Urinary bladder (tissue), 4 donors: ENCODE measurements at places on chromosomes 6 and 20.

GRCh38 chr6:134372603-134373281, 54.8 kb upstream of the SGK1 start:
- no peak for DNase-seq

- DNase-seq, result no peak
These were observed 52.9 kb upstream of the CTNNBL1 start for GRCh38 chr20:37640600-37641561.

GRCh38 chr6:162684961-162685360, 42.6 kb downstream of the PRKN start:
- no peak for DNase-seq

DNA sequence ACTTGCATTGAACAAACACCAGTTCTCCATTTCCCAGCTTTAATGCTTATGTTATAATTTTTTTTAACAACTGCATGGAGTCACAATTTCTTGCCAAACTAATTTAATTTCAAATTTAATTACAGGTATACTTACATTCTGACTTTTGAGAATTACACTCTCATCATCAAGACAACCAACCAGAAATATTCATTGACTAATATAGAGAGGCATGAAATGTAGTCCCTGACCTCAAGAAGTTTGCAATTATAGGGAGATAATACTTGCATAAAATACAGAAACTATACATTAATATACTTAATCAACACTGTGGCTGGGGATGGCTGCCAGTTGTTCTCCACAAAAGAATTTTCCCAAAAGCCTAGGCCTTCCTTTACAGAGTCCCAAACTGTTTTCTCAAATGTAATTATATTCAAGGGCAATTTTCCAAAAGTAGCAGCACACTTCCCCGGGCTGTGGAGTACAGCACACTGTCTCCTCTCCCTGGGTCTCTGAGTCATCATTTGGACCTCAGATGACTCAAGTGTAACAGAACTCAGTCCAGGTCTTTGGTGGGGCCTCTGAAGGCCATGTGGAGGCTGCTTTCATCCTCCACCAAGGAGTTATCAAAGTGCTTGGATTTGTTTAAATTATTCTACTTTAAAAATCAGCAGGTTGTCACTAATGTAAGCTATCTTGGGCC, 114.1 kb downstream of the KIF16B start:
- no peak for DNase-seq

GRCh38 chr6:108134213-108134970, 31.4 kb upstream of the NR2E1 start:
- DNase-seq, result no peak

GRCh38 chr6:46787871-46788540, 5.2 kb upstream of the MEP1A start:
- no peak for DNase-seq

DNA sequence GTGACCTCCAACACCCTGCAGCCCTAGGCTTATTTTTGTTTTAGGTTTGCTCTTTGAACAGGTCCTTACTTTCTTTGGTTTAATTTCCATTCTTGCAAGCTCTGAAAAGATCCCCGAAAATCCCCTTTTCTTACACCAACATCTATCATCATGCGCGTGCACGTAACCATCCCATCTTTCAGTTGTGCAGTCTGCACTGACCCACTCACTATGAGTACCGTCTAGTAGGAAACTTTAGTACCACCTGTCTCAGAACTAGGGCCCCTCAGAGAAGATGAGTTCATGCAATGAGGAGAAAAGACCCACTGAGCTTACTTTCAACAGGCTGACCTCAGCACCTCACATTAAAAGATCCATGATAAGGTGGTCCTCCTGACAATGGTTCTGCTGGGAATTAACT, 120.6 kb upstream of the AGPAT4 start:
- no peak for DNase-seq

DNA sequence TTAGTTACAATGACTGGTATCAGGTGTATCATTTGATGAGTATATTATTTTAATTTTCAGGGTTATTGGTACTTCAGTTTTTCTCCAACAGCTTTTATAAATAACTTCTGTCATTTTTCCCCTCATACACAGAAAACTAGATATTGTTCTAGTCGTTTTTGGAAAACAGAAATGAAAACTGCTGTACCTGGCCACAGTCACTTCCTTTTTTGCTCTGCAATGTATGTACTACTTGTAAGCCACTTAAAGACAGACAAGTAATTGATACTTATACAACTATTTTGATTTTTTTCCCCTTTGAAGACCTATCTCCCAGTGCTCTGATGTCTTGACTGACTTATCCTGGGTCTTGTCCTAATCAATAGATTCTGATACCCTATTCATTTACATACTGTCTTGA, 218.6 kb upstream of the RUNX2 start:
- DNase-seq, result no peak

- no peak for DNase-seq
These were observed 102.6 kb upstream of the DUSP22 start for GRCh38 chr6:189676-190075.

DNA sequence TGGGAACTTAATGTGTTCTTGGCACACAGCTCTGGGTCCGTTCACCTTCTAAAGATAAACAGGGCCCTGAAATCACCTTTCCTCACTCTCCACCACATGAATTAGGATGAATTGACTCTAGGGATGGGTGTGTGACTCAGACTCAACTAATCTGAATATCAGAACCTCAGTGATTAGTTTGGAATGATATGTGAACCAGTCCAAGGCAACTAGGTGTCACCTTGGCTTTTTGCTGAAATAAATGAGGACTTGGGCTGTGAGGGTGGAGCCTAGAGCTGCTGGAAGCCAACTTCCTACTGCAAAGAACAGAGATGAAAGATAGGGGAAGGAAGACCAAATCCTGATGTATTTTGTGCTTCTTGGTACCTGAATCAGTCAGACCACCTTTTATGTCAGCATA, 132.0 kb upstream of the RNF24 start:
- DNase-seq, result no peak

DNA sequence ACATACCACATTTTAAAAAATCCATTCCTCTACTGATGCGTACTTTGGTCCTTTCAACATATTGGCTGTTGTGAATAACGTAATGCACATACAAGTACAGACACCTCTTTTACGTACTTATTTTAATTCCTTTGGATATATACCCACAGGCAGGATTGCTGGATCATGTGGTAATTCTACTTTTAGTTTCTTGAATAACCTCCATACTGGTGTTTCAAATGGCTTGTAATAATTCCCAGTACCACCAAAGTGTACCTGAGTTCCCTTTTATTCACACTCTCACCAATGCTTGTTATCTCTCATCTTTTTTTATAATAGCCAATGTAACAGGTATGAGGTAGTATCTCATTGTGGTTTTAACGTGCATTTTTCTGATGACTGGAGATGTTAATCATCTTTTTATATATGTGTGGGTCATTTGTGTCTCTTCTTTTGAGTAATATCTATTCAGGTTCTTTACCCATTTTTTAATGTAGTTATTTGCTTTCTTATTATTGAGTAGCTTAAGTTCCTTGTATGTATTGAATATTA, 191.9 kb downstream of the ADGB start:
- no peak for DNase-seq

DNA sequence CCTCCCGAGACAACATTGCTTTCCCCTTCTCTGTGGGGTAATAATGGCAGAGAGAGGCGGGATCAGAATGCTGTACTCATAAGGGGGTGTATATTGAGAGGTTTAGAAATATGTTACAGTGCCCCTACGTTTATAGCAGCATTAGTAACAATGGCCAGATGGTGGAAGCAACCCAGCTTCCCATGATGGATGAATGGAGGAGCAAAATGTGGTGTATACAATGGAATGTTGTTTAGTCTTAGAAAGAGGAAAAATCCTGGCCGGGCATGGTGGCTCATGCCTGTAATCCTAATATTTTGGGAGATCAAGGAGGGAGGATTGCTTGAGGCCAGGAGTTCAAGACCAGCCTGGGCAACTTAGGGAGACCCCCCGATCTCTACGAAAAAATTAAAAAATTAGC, 12.9 kb downstream of the BANF2 start:
- DNase-seq, result no peak

GRCh38 chr6:151029970-151030369, 164.5 kb downstream of the MTHFD1L start:
- no peak for DNase-seq

GRCh38 chr20:31806564-31807355, 12.4 kb upstream of the MYLK2 start:
- DNase-seq, result no peak

DNA sequence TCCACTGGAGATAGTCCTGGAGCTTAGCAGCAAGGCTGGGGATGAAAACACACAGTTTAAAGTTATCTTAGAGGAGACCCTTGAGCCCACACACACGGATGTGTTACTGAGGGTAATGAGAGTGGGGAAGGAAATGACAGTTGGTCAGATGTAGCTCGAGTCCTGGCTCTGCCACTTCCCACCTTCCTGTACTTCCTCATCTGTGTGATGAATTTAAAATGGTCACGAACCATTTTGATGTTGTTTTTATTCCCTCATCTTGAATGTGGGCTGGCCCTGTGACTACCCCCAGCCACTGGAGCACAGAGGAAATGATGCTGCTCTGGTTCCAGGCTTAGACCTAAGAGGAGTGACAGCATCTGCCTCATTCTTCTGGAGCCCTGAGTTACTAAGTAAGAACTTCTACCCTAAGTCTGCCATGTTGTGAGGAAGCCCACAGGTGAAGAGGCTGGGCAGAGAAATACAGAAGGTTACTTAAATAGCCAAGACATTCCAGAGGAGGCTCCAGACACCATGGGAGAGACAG, 141.2 kb downstream of the NRN1 start:
- DNase-seq, result no peak

- no peak for DNase-seq
These were observed 209.2 kb downstream of the ZNF217 start for GRCh38 chr20:53384392-53384791.

DNA sequence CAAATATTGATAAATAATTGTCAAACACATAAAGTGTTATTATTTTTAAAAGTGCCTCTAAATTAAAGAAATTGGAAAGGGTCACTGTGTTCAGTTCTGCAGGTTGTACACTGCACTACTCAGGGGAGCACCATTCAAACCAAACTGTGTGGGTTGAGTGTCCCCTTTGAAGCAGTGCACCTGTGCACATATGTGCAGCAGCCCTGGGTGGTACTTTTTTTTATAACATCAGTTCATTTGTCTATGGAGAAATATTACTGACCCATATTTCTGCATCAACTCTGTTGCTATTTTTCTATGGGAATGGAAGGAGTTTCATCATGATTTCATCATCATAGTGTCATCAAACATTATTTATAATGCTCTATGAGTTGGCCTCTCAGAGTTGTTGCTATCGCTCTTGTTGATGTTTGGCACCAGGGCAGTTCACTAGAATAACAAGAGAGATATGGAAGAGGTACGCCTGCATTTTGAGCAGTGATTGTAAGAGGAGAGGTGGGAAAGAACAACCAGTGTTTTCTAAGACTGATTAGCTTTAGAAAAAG, 457.6 kb downstream of the TFAP2A start:
- no peak for DNase-seq

GRCh38 chr6:108361312-108361932, 66.6 kb downstream of the AFG1L start:
- DNase-seq, result no peak

DNA sequence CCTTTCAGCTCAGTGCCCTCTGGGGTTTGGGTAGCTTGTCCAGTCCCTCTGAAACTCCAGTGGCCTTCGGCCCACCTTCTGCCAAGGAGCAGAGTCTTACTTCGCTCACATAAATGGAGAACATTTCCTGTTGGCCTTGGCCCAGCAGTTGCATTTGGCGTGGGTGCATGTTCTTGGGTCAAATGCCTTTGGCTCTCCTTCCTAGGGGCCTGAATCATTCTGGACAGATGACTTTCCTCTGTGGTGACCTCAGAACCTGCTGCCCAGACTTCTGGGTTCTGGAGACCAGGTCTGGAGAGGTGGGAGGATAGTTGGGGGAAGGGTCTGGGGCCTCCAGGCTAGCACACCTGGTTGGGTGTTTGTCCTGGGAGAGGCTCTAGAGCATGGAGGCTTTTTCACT, 29.3 kb downstream of the BCAS4 start:
- no peak for DNase-seq

DNA sequence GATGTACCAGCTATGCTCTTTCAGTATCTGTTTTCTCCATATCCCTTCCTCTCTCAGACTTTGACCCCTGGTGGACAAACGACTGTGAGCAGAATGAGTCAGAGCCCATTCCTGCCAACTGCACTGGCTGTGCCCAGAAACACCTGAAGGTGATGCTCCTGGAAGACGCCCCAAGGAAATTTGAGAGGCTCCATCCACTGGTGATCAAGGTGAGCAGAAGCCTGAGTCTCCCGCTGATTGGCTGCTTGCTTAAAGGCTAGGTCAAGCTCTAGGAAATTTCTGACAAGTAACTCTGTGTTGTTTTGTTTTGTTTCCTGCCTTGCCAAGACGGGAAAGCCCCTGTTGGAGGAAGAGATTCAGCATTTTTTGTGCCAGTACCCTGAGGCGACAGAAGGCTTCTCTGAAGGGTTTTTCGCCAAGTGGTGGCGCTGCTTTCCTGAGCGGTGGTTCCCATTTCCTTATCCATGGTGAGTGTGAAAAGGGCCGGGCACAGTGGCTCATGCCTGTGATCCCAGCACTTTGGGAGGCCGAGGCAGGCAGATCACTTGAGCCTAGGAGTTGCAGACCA, 28.6 kb downstream of the C6orf89 start:
- DNase-seq, result no peak

DNA sequence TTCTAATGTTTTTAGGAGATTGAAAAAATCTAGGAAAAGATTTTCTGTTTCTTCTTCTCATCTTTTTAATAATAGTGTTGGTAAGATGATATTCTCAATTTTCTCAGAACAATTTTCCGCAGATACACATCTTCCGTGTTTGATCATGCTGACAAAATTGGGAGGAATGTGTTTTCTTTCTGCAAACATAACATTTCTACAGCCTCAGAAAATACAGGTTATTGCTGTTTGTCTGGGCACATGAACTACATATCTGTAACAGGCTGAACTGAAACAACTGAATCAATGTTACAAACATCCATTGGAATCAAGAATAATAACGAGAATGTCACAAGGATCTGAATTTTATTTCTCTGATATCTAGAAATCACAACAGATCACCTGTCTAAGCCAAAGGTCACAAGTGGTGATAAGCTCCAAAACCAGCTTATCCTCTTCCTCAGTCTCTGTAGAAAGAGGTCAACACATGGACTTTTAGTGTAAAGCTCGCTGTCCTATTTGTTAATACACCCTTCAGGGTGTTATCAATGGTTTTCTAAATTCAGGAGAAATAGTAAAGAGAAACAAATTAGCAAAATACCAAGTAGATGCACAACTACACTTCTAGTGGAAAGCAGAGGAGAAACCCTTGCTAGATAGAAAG, 197.3 kb upstream of the MARCKS start:
- DNase-seq, result no peak

GRCh38 chr20:57756213-57756612, 46.4 kb upstream of the PMEPA1 start:
- DNase-seq, result no peak

GRCh38 chr6:87723170-87724078, 21.4 kb upstream of the AKIRIN2 start:
- no peak for DNase-seq

- DNase-seq, result no peak
These were observed 192.5 kb upstream of the RREB1 start for GRCh38 chr6:6915219-6915618.
